ENCODE measurements at places on chromosomes 16 and 17. TPM values are rescaled to one million over a fixed set of nuclear protein-coding genes. Genes with fewer than 3 reads are reported as not detected.

GRCh38 chr17:78173097-78173715 is 4.8 kb downstream of the SYNGR2 start:
- no peak for DNase-seq

GRCh38 chr16:83913245-83913633 is 14.3 kb downstream of the MLYCD start:
- DNase-seq = no peak

MILR1 gene
- not detected for total RNA-seq

- no peak for DNase-seq
These were observed 1113.8 kb upstream of the RBFOX1 start for GRCh38 chr16:6218855-6219254.

DNA sequence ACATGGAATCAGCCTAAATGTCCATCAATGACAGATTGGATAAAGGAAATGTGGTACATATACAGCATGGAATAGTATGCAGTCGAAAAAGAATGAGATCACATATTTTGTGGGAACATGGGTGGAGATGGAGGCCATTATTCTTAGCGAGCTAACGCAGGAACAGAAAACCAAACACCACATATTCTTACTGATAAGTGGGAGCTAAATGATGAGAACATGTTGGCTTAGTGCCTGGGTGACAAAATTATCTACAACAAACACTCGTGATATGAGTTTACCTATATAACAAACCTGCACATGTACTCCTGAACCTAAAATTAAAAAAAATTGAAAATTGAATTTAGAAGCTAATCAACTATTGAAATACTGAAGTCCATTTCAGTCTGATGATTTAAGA is 6.1 kb downstream of the ANKS4B start:
- DNase-seq = no peak

DNA sequence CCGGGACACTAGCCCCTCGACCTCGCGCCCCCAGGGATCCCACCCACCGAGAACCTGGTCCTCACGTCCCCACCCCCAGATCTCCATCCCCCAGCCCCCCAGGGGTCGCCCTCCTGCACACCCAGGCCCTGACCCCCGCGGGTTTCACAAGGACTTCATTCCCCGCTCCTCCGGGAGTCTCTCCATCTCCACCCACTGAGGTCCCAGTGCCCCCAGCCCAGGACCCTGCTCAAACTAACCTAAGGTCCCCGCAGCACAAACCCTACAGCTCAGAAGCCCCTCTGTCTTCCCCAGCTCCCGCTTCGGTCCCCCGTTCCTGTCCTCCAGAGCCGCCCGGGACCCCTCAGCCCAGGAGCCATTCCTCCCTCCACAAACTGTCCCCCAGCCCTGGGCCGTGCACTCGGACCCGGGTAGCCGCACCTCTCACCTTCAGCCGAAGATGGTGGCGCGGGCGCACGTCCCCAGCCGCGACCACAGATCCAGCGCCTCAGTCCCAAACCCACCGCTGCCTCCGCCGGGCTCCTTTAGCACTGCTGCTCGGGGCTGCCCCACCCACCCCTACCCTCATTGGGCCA is at the start of gene MYH10:
MYH10 (minus strand) TSS at position 499 of the 575 bp plus-strand sequence. CDS start 7,479 bp downstream, outside the sequence.
- DNase-seq = no peak

- no peak for DNase-seq
These were observed 31.3 kb upstream of the TOX3 start for GRCh38 chr16:52578007-52578828.

- no peak for DNase-seq
These were observed 550 bp upstream of the RNF213 start for GRCh38 chr17:80260069-80260535.

GRCh38 chr16:2046893-2047329 is 723 bp downstream of the NTHL1 start:
- DNase-seq = no peak

DNA sequence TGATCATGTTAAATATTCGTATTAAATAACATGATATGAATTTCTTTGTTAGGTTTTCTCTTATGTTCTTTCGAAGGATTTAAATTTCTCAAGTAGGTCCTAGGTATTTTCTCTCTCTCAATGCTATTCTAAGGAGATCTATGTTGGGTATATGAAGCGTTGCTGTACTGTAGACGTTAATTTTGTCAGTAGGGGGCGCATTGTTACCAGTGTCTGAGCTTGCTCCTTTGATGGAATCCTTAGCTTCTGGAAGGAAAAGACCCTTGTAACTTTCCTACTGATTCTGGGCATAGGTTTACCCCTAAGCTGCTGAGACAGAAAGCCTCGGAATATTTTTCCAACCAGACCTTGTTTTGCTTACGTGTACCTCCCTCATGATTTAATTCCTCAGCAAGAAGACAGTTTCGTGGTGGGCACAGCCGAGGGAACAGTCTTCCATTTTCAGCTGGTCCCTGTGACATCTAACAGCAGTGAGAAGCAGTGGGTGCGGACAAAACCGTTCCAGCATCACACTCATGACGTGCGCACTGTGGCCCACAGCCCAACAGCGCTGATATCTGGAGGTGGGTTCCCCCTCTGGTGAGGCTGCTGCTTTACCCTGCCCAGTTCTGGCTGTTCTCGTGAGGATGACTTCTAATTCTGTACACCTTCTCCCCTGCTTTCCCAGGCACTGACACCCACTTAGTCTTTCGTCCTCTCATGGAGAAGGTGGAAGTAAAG is 17.9 kb downstream of the UTP4 start:
- no peak for DNase-seq

RNF157 gene
- 1.4 TPM for total RNA-seq

GRCh38 chr17:38912221-38912813 is 13.1 kb upstream of the LASP1NB start:
- peak; percentile 82 for DNase-seq

DNA sequence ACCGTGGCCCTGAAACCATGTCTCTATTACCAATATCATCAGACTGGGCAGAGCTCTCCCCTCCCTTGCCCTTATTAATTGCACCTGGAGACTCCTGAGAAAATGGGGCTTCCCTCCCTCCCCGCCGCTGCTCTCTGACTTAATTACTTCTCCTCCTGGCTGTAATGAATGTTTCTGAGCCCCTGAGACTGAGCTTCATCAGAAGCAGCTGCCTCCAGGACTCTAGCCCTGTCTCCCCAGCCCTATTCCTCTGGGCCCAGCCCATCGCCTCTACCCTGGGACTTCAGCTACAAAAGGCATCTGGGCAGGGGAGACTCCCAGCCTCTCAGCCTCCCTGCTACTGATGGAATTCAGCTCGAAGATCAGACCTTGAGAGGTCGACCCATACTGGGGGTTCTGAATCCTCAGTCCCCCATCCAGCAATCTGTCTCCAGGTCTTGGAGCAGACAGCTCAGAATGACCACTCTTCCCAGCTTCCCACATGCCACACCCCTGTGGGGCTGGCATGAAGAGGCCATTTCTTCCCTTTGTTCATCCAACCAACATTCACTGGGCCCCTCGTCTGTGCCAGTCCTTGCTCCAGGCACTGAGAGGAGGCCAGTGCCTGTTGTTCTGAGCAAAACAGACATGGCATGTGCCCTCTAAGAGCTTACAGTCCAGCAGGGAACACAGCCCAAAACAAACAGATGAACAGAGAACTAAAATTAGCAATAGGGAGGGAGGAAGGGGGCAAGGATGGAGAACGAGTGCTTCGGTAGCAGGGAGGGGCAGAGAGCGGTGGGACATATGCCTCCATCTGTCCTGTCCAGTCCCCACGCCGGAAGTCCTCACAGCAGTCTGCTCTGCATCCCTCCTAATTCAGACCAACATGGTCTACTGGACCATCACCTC is 17.0 kb upstream of the NAGS start:
- peak; percentile 40 for DNase-seq

PRSS21 gene
- total RNA-seq = not detected

GRCh38 chr16:69241926-69242325 is 55.0 kb downstream of the SNTB2 start:
- DNase-seq = no peak

DNA sequence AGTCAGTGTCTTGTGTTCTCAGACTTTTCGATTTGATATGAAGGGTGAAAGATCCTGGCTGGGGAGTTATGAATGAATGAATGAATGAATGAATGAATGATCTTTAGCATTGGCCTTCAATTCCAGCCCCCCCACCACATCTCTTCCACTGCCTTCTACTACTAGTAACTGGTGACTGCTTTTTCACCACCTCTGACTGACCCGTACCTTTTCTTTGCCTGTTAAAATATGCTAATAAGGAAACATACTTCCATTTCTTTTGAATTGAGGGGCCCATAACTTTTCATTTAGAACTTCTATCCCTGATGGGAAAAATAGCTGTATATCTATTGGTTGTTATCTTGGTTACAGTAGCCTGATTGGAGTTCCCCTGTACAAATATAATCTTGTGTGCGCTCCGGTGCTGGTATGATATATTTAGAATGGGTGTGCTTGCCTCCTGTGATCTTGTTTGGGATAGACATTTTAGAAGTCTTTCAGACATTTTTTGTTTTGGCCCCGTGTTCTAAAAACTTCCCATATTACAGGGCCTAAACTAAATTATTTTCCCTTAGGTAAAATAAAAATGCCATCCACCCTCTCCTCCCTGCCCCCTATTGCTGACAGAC is 3.4 kb downstream of the LYRM1 start:
- DNase-seq = no peak

TK1 gene
- total RNA-seq = 23.4 TPM

FNDC8 gene
- total RNA-seq = not detected

GRCh38 chr16:54822892-54823291 is 107.8 kb upstream of the IRX5 start:
- no peak for DNase-seq

DNA sequence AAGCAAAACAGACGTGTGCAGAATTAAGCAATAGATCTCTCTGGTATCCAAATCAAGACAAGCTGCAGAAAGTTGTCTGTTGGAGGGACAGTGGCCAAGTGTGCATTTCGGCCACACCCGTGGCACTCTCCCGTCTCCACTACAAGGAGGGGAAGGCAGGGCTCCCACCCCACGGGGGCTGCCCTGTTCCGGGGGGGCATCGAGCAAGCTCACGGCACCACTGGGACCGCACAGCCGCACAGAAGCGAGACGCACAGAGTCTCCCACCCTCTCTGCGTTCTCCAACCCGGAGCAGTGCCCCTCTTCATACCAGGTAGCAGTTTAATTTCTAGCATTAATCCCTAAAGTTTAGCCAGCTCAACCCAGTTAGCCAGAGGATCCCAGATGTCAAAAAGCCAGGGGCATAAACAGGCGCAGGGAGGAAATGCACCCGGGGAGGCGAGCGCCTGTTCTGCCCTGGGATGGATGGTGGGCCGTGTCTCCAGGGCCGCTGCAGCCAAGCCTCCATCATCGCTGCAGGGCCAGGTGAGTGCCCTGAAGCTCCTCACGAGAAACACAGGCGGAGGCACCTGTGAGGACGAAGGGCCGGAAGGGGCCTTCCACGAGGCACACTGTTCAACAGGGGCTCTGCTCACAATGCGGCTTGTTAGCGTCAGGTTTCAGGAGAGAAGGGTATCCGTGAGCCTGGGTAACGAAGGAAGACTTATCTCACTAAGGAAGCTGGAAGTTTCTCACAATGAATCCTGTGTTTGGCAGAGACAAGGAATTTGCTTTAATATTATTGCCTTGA is 42.1 kb upstream of the METRNL start:
- DNase-seq = no peak

CHD9NB gene
- total RNA-seq = 1.5 TPM

- no peak for DNase-seq
These were observed 20.9 kb downstream of the RPRML start for GRCh38 chr17:46958041-46958591.

DNA sequence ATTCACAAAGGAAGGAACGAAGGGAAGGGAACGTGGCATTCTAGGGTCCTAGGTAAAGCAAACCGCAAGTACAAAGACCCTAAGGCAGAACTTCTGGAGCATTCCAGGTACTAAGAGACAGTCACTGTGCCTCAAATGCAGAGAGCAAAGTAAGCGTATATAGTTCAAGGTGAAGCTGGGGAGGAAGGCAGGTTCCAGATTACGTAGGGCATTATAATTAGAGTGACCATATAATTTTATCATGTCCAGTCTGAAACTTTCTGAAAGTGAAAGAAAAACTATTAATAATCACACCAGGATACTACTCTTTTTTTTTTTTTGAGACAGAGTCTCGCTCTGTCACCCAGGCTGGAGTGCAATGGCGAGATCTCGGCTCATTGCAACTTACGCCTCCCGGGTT is 25.7 kb downstream of the METTL16 start:
- no peak for DNase-seq

DNA sequence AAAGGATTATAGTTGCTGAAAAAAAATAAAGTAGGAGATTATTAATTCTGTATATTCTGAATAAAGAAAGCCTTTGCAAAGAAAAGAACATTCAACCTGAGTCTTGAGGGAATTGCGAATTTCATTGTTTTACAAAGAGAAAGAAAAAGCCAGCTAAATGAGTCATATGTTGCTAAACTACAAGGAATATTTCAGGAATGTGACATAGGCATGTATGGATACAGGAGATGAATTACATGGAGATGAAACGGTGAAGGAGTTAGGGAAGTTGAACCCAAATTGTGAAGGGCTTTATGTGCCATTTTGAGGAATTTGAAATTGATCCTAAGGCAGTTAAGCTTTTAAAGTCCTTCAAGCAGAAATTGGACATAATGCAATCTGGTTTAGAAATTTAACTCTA is 177.3 kb upstream of the RBL2 start:
- DNase-seq = no peak

DNA sequence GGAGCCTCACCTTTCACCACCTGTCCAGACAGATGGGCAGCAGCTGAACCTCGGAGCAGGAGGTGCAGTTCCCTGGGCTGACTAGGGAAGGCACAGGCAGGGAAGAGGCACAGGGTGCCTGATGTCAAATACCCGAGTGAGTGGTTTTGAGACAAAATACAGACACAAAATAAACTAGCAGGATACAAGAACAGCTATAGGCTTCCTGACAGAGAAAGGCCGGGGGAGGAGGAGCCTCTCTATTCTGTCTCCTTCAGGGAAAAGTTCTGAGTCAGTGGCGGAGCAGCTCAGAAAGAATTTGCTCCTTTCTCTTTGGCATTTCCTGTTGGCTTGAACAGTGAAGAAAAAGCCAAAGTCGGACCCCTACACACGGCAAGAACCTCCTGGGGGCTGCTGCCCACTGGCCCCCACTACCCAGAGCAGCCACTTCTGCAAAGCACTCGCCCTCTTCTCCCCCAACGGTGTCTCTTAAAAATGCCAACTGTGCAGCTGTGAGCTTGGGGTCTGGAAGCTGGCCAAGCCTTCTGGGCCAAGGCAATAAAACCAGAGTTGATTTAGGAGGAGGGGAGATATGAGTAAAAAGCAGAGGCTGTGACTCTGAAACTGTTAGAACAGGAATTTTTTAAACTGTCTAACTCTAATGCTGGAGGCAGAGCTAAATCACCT is 14.4 kb upstream of the FAAP100 start:
- DNase-seq = no peak

GRCh38 chr17:69141431-69142174 is at the start of gene ABCA6:
ABCA6 (minus strand) TSS chr17:69141895; CDS start chr17:69140703, 1,192 bp downstream.
- no peak for DNase-seq

DNA sequence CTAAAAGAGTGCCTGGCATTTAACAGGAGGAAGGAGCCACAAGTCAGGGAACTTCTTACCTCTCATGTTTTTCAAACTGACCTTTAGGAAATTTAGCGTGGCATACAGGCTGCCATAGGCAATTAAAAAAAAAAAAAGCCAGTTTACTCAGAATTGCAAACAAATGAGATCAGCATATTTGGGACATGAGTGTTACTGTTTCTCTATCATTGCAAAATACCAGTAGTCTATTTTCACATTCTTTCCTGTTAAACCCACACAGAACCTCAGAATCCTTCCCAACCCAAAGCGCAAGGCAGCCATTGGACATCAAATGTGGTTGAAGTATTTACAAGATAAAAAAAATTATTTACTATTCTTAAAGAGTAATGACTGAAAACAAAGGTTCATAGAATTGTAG is 366.4 kb upstream of the DYNLRB2 start:
- DNase-seq = no peak
